Caudate nucleus (tissue), 63 donors: ENCODE measurements at places on chromosomes 4 and X.

GRCh38 chr4:19399001-19399400, 852.7 kb upstream of the SLIT2 start:
- no peak for DNase-seq

DNA sequence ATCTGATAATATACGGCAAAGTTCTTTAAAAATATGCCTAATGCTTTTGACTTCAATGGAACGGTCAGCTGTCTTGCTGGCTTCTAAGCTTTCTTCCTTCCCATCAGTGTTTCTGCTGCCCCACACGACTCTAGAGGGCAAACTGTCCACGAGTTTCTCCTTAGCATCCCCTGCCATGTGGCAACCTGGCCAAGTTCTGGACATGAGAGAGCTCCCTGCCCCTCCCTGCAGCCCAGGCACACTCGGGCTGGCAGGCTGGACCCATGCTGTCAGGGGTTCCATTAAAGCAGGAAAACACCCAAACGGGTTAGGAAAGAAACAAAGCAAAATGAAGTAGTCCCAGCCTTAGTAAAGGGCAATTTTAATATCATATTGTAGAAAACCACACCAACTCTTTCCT, 38.8 kb downstream of the KDR start:
- no peak for DNase-seq

GRCh38 chrX:51461053-51462044, 35.0 kb downstream of the NUDT11 start:
- DNase-seq, result no peak

GRCh38 chr4:16820329-16820728, 78.1 kb downstream of the LDB2 start:
- no peak for DNase-seq

- DNase-seq, result no peak
Measured at GRCh38 chr4:3481113-3481531, 18.0 kb downstream of the DOK7 start.

DNA sequence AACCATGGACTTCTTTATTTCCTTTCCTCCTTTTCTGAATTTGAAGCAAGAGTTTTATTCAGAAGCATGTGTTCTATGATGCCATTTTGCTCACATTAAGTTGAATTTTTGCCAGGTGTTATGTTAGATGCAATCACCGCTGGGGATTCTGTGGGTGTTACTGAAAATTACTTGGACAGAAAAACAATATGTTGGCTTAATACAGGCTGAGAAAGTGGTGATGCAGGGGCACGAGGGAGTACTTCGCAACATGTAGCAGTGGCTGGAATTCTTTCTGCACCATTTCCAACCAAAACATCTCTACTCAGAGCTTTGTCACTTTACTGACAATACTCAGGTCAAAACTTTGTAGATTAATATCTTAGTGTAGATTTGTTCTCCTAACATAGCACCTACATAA, 109.2 kb upstream of the PCDH18 start:
- no peak for DNase-seq

DNA sequence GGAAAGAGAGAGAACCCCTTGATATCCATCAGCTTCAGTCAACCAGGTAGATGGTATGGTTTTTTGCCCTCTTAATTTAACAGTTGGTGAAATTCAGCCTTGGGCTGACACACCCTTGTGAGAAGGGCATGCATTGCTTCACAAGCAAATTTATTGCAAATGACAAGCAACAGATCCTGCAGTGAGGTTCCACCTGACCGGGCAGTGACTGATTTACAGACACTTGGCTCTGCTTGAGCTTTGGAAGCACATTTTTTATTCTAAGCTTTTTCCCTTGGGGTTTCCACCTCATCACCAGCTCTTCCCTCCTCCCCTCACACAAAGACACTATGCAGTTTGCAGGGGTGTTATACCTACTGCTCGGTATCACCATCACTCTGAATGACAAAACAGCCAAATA, 28.3 kb upstream of the SERTM2 start:
- no peak for DNase-seq

DNA sequence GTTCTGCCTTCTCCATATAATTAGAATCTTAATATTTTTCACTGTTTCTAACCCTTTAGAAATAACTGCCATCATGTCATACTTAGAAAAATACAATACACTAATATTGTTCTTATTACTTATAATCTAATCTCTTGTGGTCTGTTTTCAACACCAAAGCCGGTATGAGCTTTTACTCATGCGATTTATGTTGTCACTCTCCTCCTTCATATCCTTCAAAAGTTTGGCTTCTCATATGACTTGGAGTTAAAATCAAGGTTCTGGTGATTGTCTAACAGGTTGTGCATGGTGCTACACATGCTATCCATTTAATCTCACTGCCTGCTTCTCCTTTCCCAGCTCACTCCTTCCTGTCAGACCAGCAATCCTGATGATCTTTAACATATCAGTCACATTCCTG, 1392.9 kb downstream of the ARAP2 start:
- no peak for DNase-seq

DNA sequence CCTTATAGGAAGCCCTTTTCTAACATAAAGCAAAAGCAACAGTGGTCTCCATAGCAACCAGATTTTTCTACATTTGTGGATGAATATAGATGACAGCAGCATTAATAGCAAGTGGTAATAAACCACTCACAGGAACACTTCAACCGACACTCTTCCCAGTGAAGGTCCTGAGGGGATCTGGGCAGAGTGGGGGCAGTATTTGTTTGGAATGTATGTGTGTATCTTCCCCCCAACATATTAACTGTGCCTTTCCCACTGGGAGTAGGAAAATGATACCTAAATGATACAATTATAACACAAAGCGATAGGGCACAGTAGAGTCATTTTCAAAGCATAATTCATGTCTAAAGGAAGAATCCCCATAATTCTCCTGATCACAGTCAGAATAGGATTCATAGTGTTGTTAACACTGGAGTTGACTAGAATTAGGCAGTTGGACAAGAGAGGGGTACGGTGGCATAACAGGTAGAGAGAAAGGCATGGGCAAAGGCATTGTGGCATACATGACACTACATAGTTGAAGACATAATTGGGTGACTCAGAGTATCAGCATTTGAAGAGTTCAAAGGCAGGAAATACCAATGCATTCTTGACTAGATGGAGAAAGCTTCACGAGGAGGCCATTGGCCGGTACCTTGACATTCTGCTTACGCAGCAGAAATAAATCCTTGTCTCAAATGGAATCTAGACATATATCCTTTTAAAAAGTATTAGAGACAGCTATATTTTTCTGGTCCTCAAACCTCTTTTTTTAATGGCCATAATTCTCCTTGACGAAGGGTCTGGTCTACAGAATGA, 15.2 kb downstream of the CAPN6 start:
- DNase-seq, result no peak

- no peak for DNase-seq
Measured at GRCh38 chrX:22686138-22686541, 313.6 kb upstream of the DDX53 start.

GRCh38 chrX:118254611-118255010, 91.3 kb upstream of the WDR44 start:
- no peak for DNase-seq

GRCh38 chr4:158208963-158209640, 1.2 kb upstream of the TMEM144 start:
- no peak for DNase-seq
